Aortic smooth muscle cell (primary cell): ENCODE measurements at places on chromosomes 7 and 10. TPM values are rescaled to one million over a fixed set of nuclear protein-coding genes. Genes with fewer than 3 reads are reported as not detected.

The TMEM140 gene
- total RNA-seq: 18.8 and 25.4 TPM in 2 replicates

The CUBN gene
- 2.2 and 2.4 TPM in 2 replicates for total RNA-seq

The CHN2 gene
- total RNA-seq: 0.26 TPM in 1 of 2 replicates, not detected in the other

The RFC2 gene
- 18.9 and 28.7 TPM in 2 replicates for total RNA-seq

The AOC1 gene
- not detected in 2 replicates for total RNA-seq

The ERVW-1 gene
- not detected in 2 replicates for total RNA-seq

The SPOCK2 gene
- total RNA-seq: 0.26 and 0.37 TPM in 2 replicates

The CDHR1 gene
- total RNA-seq: not detected in 2 replicates

The OR2A42 gene
- 0.06 TPM in 1 of 2 replicates, not detected in the other for total RNA-seq

The TMEM139 gene
- not detected in 2 replicates for total RNA-seq

The THNSL1 gene
- 3.6 and 4.0 TPM in 2 replicates for total RNA-seq

The MYH16 gene
- total RNA-seq: not detected in 2 replicates

The DDIT4 gene
- total RNA-seq: 58.4 and 110 TPM in 2 replicates

The NUDT5 gene
- total RNA-seq: 46.2 and 56.0 TPM in 2 replicates

The IDI1 gene
- total RNA-seq: 80.7 and 93.7 TPM in 2 replicates

The TRPV5 gene
- not detected in 2 replicates for total RNA-seq

The CALHM1 gene
- not detected in 2 replicates for total RNA-seq

The GNAT3 gene
- total RNA-seq: not detected in 2 replicates

The EBF3 gene
- total RNA-seq: 0.81 and 1.7 TPM in 2 replicates

The GSTO2 gene
- 3.4 and 3.6 TPM in 2 replicates for total RNA-seq

The DKK1 gene
- 103 and 126 TPM in 2 replicates for total RNA-seq

The ZNF503 gene
- 10.8 and 14.8 TPM in 2 replicates for total RNA-seq

The CPA2 gene
- not detected in 2 replicates for total RNA-seq
